Retina (tissue), 1 donor: ENCODE measurements at places on chromosomes 4 and X.

DNA sequence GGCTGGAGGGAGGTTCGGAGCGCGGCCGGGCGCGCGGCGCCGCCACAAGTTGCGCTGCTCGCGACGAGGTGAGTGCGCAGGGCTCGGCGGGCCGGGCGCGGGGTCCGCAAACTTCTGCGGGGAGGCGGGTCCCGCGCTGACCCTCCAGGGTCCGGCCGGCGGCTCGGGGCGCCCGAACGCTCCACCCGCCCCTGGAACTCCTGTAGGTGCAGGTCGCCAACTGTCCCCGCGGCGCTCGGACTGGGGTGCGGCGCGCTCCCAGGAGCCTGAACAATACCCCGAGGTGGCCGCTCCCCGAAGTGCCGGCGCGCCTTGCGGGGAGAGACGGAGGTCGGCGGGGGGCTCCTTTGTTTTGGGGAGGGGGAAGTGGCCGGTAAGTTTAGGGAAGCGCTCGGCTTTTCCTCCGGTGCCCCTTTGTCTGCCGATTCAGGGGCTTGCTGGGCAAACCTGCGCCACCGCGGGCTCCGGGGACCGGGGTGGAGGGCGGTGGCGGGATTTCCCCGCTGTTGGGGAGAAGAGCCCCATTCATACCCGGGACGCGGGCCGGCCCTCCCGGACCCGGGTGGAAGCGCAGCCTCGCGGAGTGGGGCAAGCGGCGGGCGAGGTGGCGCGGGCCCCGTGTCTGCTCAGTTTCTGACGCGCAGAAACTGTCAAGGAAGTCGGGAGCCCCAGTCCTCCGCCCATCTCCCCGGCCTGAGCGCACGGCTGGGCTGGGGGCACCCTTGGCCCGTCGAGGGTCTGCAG is 694 bp downstream of the TBL1X start:
- DNase-seq, result peak; percentile 64

DNA sequence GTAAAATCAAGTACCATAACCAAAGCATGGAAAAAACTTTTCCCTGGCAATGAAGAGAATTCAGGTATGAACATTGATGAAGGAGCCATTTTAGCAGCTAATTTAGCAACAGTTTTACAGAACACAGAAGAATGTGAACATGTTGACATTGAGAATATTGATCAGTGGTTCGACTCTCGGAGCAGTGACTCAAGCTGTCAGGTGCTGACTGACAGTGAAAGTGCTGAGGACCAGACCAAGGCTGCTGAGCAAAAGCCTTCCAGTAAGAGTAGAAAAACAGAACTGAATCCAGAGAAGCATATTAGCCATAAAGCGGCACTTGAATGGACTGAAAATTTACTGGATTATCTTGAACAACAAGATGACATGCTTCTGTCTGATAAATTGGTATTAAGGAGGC is 2.8 kb downstream of the TIGD2 start:
- no peak for DNase-seq

- DNase-seq, result no peak
Observed at GRCh38 chrX:30275498-30275897, 28.6 kb downstream of the MAGEB1 start.

- peak; percentile 47 for DNase-seq
Observed at GRCh38 chrX:133444952-133445831, 29.9 kb upstream of the GPC4 start.

DNA sequence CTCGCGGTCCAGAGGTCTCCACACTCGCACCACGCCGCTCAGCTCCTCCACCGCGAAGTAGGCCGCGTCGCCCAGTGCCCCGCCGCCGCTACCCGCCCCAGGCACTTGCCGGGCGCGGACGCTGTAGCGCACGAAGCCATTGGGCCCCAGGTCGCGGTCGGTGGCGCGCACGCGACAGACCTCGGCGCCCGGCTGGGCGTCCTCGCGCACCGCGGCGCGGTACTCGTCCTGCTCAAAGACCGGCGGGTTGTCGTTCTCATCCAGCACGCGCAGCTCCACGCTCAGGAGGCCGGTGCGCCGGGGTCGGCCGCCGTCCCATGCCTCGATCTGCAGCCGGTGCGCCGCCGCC is 1.4 kb downstream of the DCHS2 start:
- DNase-seq, result peak; percentile 84

DNA sequence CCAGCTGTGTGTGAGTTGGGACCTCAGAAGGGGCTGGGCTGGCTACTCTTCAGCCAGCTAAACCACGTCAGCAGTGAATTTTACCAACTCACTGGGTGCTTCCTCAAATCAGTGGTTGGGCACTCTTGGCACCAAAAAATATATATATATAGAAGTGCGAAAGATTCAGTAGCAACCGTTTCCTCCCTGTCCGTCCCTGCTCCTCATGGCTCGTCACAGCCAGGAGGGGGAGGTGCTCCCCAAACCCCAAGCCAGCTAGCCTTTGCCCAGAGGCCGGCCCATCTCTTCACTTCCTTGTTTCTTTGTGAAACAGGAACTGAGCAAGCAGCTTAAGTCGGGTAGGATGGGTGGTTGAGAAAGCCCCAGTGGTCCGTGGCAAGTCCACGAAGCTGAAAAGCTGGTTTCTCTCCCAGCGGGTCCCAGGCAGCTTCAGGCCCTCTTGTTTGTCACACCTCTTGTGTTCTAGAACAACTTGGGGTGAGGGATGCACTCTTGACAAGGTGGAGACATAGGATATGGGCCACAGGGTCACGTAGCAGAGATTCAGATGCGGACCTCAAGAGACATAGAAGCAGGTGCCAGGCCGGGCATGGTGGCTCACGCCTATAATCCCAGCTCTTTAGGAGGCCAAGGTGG is 6.8 kb upstream of the SASH3 start:
- no peak for DNase-seq

GRCh38 chrX:16347968-16348670 is 180.8 kb downstream of the MAGEB17 start:
- no peak for DNase-seq

DNA sequence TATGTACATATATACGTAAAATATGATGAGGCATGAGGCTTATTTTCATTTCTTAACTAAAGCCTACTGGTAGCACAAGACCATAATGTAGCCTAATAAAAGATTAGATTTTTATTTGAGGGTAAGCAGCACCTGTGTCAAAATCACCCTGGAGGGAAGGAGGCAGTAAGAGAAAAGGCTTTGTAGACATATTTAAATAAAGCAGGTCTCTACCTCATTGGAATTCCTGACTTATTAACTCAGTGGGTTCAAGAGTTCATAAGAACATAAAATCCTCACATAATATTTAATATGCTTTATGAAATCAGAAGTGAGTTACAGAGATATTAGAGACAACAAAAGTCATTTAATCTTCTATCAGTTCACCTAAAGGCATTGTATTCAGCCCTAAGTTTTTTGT is 261.6 kb upstream of the ANKRD50 start:
- no peak for DNase-seq

- no peak for DNase-seq
Observed at GRCh38 chr4:53786632-53787031, 195.3 kb upstream of the LNX1 start.

DNA sequence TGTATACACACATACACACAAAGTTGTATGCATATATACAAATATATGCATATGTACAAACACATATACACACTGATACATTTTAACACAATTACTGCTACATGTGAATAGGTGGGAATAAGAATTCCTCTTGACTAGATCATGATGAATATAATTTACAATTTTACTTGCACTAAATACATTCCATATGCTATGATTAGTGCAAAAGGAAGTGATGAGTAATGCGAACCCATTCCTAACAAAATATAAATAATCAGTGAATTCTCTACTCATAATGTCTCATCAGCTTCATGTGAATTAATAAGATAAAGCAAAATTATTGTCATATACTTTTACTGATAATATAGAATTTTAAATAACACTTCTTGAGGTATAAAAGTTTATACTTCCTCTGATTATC is 1077.3 kb upstream of the PCDH10 start:
- DNase-seq, result no peak

GRCh38 chr4:74146581-74147129 is 11.3 kb upstream of the MTHFD2L start:
- no peak for DNase-seq

DNA sequence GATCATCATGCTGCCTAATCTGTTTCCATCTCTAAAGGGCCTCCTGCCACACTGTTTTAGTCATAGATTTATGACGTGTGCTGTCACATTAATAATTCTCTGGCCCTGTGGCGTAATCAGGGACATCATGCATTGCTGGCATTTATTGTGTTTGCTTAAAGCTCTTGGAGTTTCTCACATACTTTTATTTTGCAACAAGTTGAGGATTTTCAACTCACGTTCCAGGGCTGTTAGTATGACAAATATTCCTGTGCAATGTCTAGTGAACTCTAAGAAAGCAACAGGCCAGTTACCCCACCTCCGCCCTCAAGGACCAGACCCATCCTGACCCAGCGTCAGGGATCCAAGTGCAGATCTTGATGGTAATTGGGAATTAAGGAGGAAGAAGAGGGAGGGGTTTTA is 7.8 kb upstream of the PIGA start:
- no peak for DNase-seq

GRCh38 chrX:150366951-150367545 is 3.9 kb downstream of the MAMLD1 start:
- DNase-seq, result no peak

DNA sequence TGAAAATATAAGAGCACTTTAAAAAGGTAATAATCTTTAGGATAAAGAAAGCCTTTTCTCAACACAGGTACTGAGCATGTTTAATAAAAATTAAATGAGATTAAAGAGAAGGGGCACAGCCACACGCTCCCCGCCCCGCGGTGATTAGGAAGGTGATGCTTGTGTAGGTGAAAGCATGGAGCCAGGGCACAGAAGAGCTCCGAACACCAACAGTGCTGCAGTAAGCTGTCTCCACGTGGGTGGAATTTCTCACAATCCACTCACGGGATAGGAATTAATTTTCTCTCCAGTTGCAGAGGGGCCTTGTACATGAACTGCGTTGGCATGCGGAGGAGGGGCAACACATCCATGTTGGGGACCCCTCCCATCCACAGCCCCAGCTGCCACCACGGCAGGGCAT is 27.0 kb downstream of the DCTD start:
- no peak for DNase-seq

- DNase-seq, result no peak
Observed at GRCh38 chr4:22483551-22483981, 32.3 kb downstream of the ADGRA3 start.

DNA sequence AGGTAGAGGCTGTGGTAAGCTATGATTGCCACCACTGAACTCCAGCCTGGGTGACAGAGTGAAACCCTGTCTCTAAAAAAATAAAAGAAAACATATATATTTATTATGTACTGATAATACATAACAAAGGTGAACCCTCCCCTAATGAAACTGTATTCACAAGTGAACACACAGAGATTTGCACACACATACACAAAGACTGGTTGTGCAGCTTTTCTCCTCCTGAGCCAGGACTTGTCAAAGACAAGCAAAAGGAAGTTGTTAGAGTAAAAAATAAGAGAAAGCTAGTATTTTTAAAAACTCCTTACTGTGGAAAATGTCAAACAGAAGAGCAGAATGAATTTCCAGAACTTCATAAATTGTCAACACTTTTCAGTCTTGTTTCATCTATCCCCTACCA is 1.5 kb upstream of the GRSF1 start:
- DNase-seq, result no peak

- no peak for DNase-seq
Observed at GRCh38 chr4:117135634-117136354, 50.4 kb upstream of the TRAM1L1 start.

- DNase-seq, result no peak
Observed at GRCh38 chr4:14615671-14616070, 386.6 kb upstream of the CPEB2 start.

DNA sequence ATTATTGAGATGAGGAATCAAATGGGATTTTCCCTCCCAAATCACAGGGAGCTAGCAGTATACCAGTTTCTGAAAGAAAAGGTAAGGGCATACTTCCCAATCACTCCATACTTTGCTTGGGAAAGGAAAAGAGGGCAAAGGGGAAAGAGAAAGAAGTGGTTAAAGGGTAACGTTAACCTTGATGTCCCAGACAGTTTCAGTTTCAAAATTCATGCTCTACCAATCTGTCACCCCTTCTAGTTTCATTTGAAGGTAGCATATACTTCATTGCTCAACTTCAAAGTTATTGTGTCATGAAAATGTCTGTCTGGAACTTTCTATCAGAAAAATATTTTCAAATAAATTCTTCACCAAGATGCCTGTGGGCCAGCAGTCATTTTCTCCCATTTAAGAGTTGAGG is 16.0 kb downstream of the TNMD start:
- DNase-seq, result no peak

DNA sequence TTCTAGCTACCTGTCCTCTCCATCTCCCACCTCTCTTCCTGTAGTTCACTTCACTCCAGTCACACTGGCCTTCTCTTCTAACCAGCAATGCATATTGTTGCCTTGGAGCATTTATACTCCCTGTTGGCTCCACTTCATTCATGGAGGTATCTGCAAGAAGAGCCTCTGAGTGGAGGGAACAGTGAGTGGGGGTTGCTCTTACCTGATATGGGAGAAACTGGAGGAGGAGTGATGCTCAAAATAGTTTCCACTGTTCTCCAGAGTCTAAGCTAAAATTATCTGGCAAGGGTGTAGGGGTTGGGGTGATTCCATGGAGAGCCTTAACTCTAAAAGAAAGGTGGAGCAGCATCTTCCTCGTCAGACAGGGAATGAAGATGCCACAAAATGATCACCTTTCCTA is 28.9 kb upstream of the DDX53 start:
- no peak for DNase-seq

GRCh38 chr4:60619531-60620305 is 580.4 kb upstream of the ADGRL3 start:
- no peak for DNase-seq

DNA sequence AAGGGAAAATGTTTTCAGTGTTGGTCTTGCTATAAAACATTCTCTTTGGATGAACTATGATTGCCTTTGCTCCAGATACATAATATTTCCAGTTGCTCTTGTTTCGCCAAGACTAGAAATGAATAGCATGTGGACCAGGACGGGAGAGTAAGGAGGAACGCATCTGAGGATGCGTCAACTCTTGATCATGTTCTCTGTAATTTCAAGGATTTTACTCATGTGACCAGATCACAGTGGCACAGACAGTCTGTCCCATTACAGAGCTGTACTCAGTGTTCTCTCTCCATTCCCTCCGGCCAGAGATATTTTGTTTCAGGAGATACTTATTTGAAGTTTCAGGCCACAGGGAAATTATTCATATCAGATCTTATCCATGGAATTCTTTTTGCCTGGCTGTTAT is 266.6 kb downstream of the MID1IP1 start:
- DNase-seq, result no peak

DNA sequence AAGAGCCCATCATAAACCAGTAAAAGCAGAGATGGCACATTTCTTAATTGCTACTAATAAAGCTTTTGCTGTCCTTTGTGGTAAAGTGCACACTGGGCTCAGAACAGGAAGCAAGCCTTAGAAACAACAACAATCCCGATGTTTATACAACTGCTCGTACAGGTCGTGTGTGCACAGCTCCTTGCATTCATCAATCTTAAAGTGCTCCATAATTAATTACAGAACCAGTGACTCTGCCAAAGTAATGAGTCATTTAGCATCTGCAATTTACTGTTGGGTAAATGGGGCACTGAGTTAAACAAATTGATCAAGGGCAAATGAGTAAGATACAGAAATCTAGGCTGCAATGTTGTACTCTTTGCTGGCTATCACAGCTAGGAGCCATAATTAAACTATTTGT is 61.3 kb upstream of the TXK start:
- DNase-seq, result peak; percentile 11
